Esophagus mucosa (tissue), 1 donor: ENCODE measurements at places on chromosomes 2 and 18. TPM values are rescaled to one million over a fixed set of nuclear protein-coding genes. Genes with fewer than 3 reads are reported as not detected.

RAPGEF4 gene
- total RNA-seq, result 3.3 TPM

NGEF gene
- 6.1 TPM for total RNA-seq

VWC2L gene
- not detected for total RNA-seq

PARD6G gene
- 33.8 TPM for total RNA-seq

SERPINB12 gene
- 0.60 TPM for total RNA-seq

CFC1 gene
- not detected for total RNA-seq

FOXD4L1 gene
- total RNA-seq, result 0.16 TPM

PLGLB2 gene
- total RNA-seq, result 0.20 TPM

MROH2A gene
- 0.52 TPM for total RNA-seq

LGALSL gene
- total RNA-seq, result 35.8 TPM
